Activated CD4-positive, alpha-beta T cell treated with anti-CD3 and anti-CD28 coated beads, Interleukin-10, Interleukin-2, amounts not matched to agents 100 ng/mL and 50 ng/mL, durations not matched to agents 16 hours and 8 hours (primary cell): ENCODE measurements at places on chromosomes 4 and X.
A peak's percentile ranks its signal among the peaks of the same experiment; 100 is the strongest.

- DNase-seq = no peak
Measured at GRCh38 chr4:20256381-20256881, 4.7 kb downstream of the SLIT2 start.

DNA sequence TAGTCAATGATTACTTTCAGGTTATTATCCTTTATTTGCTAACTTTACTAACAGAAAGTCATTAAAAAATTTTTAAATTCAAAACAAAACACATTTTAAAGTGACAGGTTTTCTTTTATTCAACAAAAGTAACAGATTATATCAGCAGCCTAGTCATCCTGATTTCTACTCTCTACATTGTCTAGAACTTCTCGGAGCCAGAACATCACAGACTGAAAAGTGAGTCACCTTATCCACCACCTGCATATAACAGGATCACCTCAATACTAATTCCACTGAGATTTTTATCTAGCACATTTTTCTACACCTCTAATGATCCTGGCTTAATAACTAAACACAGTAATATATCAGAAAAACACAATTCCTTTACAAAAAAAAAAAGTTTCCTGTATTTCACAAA, 47.9 kb upstream of the SMARCAD1 start:
- no peak for DNase-seq

DNA sequence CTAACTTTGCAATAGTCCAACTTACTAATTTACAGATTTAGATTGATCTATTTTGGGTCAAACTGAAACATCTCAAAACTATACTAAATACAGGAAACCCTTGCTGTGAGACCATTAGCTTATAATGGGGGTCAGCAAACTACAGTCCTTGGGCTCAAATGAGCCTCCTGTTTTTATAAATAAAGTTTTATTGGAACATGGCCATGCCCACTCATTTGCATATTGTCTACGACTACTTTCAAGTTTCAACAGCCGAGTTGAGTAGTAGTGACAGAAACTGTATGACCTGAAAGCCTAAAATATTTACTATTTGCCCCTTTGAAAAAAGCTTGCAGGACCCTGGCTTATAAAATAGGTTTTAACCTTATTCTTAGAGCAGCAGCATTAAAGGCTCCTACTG, 92.4 kb downstream of the C4orf51 start:
- no peak for DNase-seq

- DNase-seq = no peak
Measured at GRCh38 chr4:97646997-97647396, 496.3 kb downstream of the STPG2 start.

DNA sequence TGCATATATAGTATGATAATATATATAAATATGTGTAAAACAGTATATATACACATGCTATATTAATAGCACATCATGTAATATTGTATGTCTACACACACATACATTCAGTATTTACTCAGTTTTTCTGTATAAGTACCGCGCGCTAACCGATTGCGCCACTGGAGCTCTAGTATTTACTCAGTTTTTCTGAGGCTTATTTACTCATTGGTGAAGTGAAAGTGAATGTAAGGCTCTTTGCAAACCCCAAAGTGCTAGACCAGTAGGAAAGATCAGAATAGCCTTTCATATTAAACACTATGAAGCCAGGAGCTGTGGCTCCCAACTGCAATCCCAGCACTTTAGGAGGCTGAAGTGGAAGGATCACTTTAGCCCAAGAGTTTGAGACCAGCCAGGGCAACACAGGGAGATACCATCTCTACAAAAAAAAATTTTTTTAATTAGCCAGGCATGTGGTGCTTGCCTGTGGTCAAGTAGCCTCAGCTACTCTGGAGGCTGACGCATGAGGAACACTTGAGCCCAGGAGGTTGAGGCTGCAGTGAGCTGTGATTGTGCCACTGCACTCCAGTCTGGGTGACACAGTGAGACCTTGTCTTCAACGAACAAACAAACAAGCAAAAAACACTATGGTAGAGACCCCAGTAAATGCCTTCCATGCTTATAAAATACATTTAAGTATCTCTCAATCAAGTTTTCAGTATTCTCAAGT, 125.8 kb downstream of the KIT start:
- DNase-seq = peak; percentile 4

DNA sequence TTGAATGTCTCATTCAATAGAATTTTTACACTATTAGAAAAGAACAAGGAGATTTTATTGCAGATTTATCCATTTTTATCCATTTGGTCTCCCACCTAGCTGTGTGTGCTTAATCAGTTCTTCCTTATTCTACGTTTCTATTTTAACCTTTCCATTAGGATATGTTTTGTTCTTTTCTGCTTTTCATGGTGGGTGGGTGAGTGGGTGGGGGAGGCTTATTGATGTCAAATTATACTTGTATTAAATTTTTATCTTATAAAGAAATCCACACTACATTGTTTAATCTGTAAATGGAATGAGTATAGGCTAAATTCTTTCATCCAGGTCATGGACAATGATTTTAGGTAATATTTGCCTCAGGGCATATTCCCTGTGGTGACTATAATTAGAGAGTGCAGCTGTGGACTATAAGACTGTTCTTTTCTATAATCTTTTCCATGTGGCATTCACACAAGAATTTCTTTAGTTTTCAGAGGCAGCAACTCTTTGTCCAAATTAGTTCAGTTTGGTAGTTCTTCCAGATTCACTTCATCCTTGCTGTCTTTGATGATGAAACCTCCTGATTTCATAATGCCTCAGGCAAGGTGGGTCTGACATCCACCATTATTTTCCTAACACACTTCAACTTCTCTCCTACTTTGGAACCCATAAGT, 2451.8 kb downstream of the PCDH7 start:
- no peak for DNase-seq

DNA sequence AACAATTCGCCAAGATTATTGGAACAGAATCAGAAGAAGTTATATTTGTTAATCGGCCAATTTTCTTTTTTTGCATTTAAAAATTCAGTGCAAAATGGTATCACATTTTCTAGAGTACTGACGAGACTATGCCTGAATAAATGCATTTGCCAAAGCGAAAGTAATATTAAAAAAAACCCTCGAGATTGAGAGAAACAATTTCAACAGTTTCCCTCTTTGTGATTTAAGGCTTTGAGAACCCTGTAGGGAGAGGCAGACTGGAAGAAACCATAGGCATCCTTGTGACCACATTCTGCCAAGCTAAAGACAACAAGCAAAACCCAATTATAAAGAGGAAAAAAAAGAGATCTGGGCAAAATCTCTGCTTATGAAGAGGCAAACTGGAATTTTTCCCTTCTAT, 218.1 kb upstream of the GK2 start:
- DNase-seq = no peak

- no peak for DNase-seq
Measured at GRCh38 chr4:15513545-15513944, 43.9 kb downstream of the CC2D2A start.

GRCh38 chr4:155392481-155393184, 15.9 kb upstream of the MAP9 start:
- DNase-seq = no peak

GRCh38 chrX:574830-575229, 55.8 kb upstream of the SHOX start:
- no peak for DNase-seq

DNA sequence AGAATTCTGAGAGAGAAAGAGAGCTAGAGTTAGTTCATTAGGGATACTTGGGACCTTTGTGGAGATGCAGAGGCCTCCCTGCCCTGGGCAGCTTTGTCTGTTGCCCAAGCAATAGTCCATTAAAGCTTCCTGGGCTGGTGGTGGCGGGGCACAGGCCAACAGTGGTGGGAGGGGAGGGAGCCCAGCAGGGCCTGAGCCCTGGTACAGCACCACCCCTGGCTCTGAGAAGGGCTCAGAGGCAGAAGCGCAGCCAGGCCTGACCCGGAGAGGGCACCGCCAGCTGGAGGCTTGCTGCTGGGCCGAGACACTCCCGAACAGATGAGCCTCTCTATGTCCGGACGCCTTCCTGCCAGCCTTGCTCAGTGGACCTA, 65.3 kb downstream of the EFNB1 start:
- no peak for DNase-seq

GRCh38 chrX:2741386-2741785, 10.5 kb upstream of the XG start:
- no peak for DNase-seq

- no peak for DNase-seq
Measured at GRCh38 chr4:125501568-125501967, 186.8 kb downstream of the FAT4 start.

- DNase-seq = no peak
Measured at GRCh38 chr4:7704091-7704490, 235.6 kb downstream of the AFAP1 start.

DNA sequence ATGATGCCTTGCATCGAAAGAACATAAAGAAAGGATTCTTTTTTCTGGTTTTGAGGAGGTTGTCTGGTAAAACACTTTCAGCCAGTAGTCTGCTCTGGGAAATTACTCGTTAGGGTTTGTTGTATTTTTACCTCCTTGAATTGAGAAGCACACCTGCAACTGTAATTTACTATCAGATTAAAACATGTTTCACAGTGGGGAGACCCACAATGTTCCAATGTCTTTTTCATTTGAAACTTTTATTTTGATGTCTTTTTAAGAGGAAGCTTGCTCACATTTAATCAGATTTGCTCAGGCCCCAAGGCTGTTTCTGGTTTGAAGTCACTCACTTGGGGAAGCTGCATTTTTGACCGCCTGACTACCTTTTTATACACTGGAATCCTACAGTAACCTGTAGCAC, 12.0 kb downstream of the TMEM154 start:
- no peak for DNase-seq

GRCh38 chrX:136643243-136643642, 4.7 kb upstream of the CD40LG start:
- DNase-seq = peak; percentile 50

GRCh38 chrX:97672138-97672537, 788.4 kb downstream of the RPA4 start:
- DNase-seq = no peak

DNA sequence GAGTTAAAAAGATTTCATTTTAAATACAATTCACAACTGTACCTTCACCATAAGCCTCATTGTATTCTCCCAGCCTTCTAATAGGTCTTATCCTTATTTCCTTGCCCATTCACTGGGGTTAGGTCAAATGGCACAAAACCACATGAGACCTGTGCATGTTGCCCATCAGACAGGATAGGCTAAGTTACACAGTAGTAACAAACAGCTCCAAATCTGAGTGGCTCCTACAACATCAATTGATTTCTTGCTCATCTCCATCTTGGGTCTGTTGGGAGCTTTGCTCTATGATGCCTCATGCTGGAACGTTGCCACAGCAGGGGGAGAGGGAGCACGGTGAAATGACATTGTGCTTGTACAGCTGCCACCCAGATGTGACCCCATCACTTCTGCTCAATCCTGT, 70.6 kb downstream of the DHX15 start:
- DNase-seq = no peak

GRCh38 chr4:20711335-20711734, 11.1 kb downstream of the PACRGL start:
- DNase-seq = no peak

DNA sequence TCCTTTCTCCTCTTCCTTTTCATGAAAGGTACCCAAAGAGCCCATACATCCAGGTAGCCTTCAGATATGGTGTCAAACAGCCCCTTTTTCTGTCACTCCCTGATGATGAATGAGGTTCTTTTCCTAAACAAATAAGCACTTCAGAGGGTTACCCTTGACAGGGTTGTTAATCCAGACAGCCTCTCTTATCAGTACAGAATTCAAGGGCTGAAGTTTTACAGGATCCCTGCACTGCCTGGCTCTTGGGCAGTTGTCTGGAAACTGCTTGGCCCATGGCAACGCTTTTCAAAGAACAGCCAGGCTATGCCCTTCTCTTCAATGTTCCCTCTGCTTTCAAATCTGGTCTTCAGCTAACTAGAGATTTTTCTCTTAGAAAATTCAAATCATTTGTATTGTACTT, 352.6 kb upstream of the FAM241A start:
- DNase-seq = no peak

- no peak for DNase-seq
Measured at GRCh38 chr4:175456131-175456530, 355.9 kb downstream of the GPM6A start.

- peak; percentile 38 for DNase-seq
Measured at GRCh38 chrX:45850775-45851433, 650.2 kb upstream of the DIPK2B start.

DNA sequence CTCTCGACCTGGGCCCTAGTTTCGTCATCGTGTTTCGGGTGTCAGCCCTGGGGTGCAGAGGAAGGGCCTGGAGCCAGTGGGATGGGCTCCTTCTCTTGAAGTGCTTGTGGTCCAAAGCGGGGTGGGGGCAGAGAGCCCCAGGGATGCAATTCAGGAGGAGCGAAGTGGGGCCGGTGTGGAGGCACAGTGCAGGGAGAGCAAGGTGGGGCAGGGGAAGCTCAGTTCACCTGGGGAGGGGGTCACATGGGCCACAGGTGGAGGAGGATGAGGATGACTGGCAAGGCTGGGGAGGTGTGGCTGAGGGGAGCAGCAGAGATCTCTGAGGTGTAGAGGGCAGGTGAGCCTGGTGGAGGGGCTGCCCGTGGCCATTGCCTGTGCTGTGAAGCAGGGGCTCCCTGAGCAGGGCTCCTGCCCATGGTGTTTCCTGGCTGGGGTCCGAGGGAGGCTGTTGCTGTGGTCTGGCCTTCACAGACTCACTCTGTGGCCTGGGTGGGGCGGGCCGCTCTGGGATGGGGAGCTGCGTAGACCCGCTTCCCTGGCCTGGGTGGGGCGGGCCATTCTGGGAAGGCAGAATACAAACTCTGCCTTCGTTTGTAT, 6.9 kb downstream of the SORCS2 start:
- DNase-seq = no peak

DNA sequence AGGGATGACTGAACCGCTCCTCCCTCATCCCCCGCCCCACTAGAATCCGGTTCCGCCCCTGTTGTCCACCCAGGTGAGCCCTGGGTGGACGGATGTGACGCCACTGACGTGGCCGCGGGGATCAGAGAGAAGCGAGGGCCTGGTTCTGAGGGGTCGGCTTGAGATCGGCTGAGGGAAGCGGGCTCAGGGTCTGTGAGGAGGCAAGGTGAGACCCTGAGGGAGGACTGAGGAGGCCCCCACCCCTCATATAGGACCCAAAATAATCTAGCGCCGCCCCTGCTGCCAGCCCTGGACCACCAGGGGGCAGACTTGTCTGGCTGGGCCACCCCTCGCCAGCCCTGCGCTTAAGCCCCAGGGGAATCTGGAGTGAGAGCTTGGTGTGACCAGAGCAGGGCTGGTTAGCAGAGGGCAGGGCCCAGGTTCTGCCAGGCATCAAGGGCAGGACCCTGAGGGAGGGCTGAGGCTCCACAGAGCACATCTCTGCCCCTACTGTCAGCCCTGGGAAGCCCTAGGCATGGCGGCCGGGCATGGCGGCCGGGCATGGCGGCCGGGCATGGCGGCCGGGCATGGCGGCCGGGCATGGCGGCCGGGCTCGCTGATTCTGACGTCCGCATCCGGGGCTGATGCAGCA, at the start of gene MAGEA8:
Gene MAGEA8 (plus strand): TSS at position 103 of the 631 bp plus-strand sequence. CDS start 3,090 bp downstream, outside the sequence.
- DNase-seq = no peak

DNA sequence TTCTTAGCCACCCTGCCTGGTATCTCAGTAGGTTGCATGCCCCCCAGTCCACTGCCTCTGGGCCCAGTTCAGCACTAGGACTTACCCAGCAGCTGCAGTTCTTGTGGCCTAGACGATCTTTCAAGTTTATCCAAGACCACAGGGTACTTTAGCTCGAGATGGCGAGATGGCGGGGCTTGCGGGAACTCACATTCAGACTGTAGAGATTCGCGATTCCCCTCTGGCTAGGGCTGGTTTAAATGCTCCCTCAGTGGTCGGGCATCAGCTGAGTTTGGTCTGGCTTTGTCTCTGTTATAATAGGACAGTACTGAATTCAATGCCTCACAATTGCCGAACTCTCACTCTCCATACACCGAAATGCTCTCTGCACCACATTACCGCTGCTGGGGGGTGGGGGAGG, 18.4 kb upstream of the RFC1 start:
- no peak for DNase-seq
